ENCODE measurements at places on chromosomes 6 and 20. TPM values are rescaled to one million over a fixed set of nuclear protein-coding genes. Genes with fewer than 3 reads are reported as not detected.

The NUS1 gene
- total RNA-seq = 12.2 TPM

The CENPQ gene
- 16.1 TPM for total RNA-seq

DNA sequence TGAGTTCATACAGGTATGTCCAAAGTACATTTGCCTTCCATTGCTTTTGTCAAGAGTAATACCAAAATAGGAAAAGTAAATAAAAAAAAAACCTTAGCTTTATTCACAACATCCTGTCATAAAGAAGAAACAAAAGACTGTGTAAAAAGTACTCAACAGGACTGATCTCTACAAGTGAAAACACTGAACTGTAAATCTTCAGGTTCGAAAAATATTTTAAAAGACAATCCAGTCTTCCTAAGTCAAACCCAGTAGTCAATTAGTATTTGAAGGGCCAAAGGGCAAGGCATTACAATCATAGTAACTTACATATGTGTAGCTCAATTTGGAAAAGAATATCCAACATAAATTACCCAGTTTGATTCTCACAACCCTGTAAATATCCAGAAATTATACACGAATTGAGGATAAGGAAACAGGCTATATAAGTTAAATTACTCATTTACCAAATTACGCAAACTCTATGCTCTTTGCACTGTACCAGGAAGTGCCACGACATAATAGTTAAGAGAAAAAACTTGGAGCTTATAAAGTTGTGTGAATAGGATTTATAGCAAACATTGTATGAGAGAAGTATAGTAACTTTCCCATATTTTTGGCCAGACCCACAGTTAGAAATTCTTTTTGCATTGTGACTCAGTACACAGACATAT, 21.2 kb downstream of the PTPRK start:
- no peak for DNase-seq

DNA sequence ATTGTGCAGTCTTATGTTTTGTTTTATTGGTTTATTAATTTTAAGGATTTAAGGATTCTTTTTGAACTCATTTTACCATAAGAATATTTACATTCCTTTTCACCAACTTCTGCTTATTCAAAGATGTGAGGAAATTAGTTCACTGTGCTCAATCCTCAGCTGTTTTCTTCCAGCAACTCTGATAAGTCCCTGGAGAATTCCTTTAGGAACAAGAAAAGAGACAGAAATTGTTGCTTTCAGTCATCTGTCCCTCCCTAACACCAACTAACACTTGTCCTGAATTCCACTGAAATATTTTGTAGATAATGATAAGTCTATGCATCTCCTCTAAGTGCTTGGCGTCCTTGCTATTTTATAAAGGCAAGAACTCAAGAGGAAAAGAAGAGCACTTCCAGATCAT, 334.8 kb upstream of the MARCKS start:
- DNase-seq = no peak

DNA sequence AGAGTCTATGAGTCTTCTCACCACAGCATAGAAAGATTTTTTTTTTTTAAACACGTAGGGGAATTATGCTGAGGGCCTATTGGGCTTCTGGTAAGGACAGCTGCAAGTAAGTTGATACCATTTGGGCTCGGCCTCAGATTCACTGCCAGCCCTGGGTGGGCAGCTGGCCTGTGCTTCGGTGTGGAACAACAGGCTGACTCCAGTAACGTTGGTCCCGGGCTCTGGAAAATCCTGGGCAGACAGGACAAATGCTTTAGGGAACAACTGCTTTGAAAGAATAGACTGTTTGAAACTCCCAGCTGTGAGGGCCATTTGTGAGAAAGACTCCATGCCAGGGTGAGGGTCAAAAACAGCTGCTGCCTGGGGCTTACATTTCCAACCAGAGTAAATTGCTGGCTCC, 366.5 kb downstream of the QKI start:
- DNase-seq = no peak

Data from H4 (cell line).